A549 treated with AZD2906 at 1 μM for 4 hours (cell line): ENCODE measurements at places on chromosomes 6 and 20. TPM values are rescaled to one million over a fixed set of nuclear protein-coding genes. Genes with fewer than 3 reads are reported as not detected.

Gene MYB
- total RNA-seq = 0.64 to 0.89 TPM (median 0.64 TPM) in 5 replicates

Gene ADGRG6
- 47.7 to 66.8 TPM (median 63.5 TPM) in 5 replicates for total RNA-seq

Gene PPP1R3G
- total RNA-seq = 1.9 to 2.6 TPM (median 2.2 TPM) in 5 replicates

Gene MAP7
- total RNA-seq = 19.0 to 21.8 TPM (median 20.2 TPM) in 5 replicates

Gene RFX6
- total RNA-seq = not detected in 5 replicates
